Upper lobe of right lung (tissue), 1 donor: ENCODE measurements at places on chromosomes 16 and 17. TPM values are rescaled to one million over a fixed set of nuclear protein-coding genes. Genes with fewer than 3 reads are reported as not detected.
A peak's percentile ranks its signal among the peaks of the same experiment; 100 is the strongest.

C17orf113 gene
- 0.72 TPM for total RNA-seq

GRCh38 chr17:27240086-27240801, 53.7 kb upstream of the WSB1 start:
- no peak for DNase-seq
- H3K4me1 ChIP-seq = peaks cover 54% of the 10 kb centered on the region
- no peaks in the 10 kb centered on the region for H3K27me3 ChIP-seq
- no peak overlapping the region for H3K4me3 ChIP-seq
- no peaks in the 10 kb centered on the region for H3K36me3 ChIP-seq

TP53TG3F gene
- not detected for total RNA-seq

OTOP2 gene
- not detected for total RNA-seq

CA5A gene
- not detected for total RNA-seq

- no peak for DNase-seq
- H3K36me3 ChIP-seq = no peaks in the 10 kb centered on the region
- H3K4me1 ChIP-seq = peaks cover 21% of the 10 kb centered on the region
These were observed 3.1 kb upstream of the SOX9 start for GRCh38 chr17:72117535-72118334.

GRCh38 chr17:50046667-50047066, 9.2 kb upstream of the ITGA3 start:
- peaks cover 43% of the 10 kb centered on the region for H3K4me1 ChIP-seq
- H3K27me3 ChIP-seq = no peaks in the 10 kb centered on the region
- peak overlapping the region; percentile 11 for H3K27ac ChIP-seq
- H3K36me3 ChIP-seq = no peaks in the 10 kb centered on the region
- H3K4me3 ChIP-seq = no peak overlapping the region
- DNase-seq = no peak

GRCh38 chr17:2500446-2500845, 11.2 kb downstream of the METTL16 start:
- H3K27me3 ChIP-seq = no peaks in the 10 kb centered on the region
- H3K4me1 ChIP-seq = no peaks in the 10 kb centered on the region
- no peak for DNase-seq
- no peak overlapping the region for H3K4me3 ChIP-seq
- H3K36me3 ChIP-seq = peaks cover 51% of the 10 kb centered on the region

GRCh38 chr16:29139261-29139802, 154.5 kb downstream of the LAT start:
- no peak overlapping the region for H3K27ac ChIP-seq
- no peaks in the 10 kb centered on the region for H3K4me1 ChIP-seq
- DNase-seq = peak; percentile 51
- no peaks in the 10 kb centered on the region for H3K36me3 ChIP-seq
- H3K4me3 ChIP-seq = no peak overlapping the region

PRSS22 gene
- 15.2 TPM for total RNA-seq

DNA sequence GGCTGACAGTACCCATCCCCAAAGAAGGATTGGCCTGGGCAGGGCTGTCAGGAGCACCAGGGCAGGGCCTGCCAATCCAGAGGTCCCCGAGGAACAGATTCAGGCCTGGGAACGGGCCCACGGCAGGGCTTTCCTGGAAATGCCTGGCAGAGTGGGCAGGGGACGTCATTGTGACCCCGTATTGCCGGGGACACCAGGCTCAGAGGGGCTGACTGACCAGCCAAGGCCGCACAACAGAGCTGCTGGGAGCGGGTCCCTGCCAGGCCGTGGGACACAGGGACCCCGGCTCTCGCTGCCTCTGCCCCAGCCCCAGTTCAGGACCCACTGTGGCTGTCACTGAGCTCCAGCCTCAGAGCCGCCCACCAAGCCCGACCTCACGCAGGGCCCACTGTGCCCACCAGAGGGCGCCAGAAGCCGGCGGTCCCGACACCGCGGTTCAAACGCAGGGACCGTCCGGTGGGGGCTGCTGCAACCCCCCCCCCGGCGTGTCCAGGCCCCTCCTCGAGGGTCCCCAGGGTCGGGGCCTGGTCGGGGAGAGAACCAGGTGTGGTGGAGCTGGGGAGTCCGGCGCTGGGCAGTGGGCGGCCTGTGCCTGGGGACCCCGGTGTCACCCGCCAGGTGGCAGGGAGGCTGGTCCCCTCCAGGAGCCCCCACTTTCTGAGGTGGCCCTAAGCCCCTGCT, 15.2 kb upstream of the SSTR5 start:
- H3K36me3 ChIP-seq = no peaks in the 10 kb centered on the region
- no peaks in the 10 kb centered on the region for H3K4me1 ChIP-seq

GRCh38 chr16:75929046-75929445, 202.8 kb upstream of the CPHXL start:
- no peaks in the 10 kb centered on the region for H3K27me3 ChIP-seq
- H3K4me1 ChIP-seq = no peaks in the 10 kb centered on the region
- H3K4me3 ChIP-seq = no peak overlapping the region
- no peak overlapping the region for H3K27ac ChIP-seq
- no peak for DNase-seq

DNA sequence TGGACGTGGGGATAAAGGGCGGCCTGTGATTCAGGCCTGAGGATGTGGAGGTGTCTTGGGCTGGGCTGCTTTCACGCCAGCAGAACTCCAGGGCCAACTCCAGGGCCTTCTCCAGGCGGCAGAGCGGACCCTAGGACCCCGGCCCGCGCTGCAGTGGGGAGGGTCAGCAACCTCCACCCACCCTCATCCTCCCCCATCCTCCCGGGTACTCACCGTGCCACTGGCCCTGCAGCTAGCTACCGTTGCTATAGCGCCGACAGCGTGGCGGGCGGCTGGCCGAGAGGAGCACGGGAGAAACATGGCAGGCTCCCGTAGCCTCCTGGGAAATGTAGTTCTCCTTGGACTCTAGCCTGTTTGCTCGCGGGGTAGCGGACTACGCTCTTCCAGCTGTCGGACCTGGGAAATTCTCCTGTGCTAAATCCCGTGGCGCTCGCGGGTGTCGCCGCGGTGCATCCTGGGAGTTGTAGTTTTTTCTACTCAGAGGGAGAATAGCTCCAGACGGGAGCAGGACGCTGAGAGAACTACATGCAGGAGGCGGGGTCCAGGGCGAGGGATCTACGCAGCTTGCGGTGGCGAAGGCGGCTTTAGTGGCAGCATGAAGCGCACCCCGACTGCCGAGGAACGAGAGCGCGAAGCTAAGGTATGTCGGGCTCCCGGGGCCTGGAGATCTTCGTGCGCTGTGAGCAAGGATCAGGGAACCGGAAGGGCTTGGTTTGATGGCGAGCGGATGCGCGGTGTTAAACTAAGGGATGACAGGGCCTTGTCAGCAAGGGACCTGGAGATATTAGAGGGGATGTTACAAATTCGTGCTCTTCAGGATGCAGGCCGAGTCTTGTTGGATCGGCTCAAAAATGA, at the start of the genes FTO and RPGRIP1L:
TSS of gene FTO (plus strand) at position 567 of the 855 bp plus-strand sequence.
TSS of gene RPGRIP1L (minus strand) at position 270 of the 855 bp plus-strand sequence. CDS start 3,136 bp downstream, outside the sequence.
- no peaks in the 10 kb centered on the region for H3K27me3 ChIP-seq
- H3K4me3 ChIP-seq = peak within 1 kb of the TSS; percentile 66
- H3K4me1 ChIP-seq = peaks cover 14% of the 10 kb centered on the region
- no peaks in the 10 kb centered on the region for H3K36me3 ChIP-seq

DNA sequence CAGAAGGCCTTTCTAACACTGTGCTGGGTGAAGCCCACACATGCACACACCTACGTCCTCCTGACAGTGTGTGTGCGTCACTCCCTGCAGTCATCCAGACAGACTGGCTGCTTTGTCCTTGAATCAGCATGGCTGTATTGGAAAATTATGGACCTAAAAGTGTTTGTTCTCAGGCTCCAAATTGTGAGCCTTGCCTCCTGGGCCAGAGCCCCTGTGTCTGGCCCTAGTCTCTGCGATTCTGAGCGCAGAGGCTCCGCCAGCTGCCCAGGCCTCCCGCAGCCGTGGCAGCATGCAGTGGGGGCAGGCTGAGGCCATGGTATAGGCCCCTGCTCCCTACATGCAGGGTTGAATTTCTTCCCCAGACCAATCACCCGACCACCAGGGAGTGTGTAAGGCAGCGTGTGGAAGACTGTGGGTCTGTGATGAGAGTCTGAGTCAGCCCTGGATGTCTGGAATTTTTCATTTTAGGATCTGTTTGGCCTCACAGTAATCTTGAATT, 166.9 kb downstream of the LGALS9B start:
- no peak overlapping the region for H3K27ac ChIP-seq
- no peak for DNase-seq
- no peaks in the 10 kb centered on the region for H3K4me1 ChIP-seq

DNA sequence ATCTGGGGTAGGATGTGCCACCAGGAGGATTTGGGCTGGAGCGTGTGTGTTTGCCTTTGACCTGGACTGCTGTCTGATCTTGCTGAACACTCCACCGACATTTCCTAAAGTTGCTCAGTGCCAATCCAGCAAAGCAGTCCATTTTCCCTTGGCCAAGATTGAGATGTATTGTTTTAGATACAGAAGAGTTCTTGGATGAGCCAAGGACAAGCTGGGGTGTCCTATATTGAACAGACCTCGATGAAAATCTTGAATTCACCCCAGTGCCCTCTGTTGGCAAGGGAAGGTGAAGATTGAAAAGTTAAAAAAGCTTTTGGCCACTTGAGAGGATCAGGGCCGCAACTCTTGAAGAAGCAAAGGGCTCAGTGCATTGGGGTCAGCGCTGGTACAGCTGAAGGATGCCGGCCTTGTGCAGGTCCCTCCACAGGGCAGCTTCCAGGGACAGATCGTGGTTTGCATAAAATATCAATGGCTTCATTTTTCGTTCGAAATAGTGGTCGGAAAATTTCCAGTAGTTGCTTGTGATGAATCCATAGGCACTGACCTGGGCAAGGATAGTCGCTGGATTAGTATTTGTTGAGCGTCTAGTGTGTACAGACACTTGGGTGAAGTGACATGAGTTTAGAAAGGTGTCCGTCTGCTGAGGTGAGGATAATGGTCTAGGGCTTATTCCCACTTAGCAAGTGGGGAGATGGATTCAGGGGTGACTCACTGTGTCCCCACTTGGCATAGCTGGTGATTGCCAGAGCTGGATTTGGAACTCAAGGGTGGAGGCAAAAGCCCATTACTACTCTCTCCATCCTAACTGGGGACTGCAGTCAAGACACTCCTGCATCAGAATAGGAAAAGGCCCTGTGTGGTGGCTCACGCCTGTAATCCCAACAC, 19.7 kb downstream of the ST6GALNAC2 start:
- H3K27me3 ChIP-seq = no peaks in the 10 kb centered on the region
- DNase-seq = no peak
- H3K36me3 ChIP-seq = peaks cover 32% of the 10 kb centered on the region
- H3K27ac ChIP-seq = no peak overlapping the region
